ENCODE measurements at places on chromosomes 3 and 15.

DNA sequence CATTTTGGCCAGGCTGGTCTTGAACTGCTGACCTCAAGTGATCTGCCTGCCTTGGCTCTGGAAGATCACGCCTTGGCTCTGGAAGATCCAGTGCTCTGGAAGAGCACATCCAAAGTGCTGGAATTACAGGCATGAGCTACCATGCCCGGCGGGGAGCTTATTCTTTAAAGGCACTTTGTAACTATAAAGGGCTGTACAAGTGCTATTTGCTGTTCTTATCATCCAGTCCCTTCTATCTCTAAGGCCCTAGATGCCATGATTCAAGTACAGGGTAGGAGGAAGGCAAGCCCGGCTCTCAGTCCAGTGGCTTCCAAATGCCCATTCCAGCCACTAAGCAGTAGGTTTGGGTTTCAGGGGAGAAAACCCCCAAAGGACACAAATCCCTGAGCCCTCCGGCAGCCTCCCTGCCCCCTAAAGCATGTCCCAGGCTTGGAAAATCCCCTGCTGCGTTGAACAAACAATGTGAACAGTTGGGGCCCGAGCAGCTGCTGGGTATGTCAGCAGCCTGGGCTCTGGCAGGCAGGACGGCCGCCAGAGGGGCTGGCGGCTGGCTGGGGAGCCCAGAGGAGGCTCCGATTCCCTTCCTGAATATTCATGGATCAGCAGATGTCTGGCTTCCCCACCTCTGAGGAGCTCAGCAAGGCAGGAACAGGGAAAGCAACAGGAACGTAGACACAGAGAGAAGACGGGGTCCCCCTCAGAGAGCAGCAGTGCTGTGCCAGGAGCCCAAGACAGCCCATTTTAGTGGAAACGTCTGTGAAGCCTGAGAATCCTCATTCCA is 7.7 kb downstream of the IGDCC4 start:
- no peak for DNase-seq

DNA sequence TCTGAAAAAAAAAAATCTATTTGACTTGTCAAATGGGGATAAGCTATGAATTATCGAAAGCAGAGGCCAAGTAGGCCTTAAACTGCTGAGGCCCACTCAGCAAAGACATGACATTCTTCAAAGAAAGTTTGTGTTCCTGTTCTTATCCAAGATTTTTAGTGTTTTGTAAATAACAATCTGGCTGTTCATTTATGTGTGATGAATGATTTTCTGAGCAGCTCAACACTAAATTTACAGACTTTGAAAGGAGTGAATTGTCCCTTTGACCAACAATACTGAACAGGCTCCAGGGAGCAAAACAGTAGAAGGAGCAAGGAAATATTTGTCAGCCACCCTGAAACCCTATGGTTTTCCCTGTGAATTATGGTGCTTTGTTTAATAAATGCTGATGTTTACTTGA is 512.6 kb upstream of the NAALADL2 start:
- DNase-seq = no peak

DNA sequence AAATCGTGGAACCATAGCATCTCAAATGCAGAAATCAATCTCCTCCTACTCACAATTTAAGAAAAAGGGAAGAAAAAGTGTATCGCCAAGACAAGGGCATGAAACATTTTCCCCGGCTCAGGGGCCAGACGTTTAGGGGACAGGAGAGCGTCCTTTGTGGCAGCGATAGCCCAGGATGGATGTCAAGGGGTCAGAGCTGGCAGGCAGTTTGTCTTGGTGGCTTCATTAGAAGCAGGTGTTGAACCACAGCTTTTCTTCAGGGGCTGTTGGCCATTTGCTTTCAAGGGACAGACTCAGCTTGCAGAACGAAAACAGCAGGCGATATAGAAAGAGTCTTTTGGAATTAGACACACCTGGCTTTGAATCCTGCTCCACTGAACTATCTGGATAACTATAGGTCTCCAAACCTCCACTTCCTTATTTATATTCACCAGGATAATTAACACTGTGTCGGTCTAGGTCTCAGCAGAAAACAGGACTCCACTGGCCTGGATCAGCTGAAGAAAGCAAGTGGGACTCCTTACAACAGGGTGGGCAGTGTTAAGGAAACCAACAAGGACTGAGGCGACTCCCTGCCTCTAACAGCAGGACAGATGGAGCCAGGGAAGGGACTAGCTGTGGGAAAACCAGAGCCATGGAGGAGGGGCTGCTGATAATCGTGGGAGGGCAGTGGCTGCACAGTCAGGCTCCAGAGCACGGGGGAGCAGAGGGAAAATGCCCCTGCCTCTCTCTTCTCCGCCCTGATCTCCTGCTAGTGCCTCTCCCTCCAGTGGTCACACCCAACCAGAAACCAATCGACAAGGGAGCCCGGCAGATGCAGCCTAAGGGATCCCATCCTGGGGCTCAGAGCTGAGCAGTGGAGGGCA is 123.6 kb downstream of the LIPC start:
- no peak for DNase-seq

DNA sequence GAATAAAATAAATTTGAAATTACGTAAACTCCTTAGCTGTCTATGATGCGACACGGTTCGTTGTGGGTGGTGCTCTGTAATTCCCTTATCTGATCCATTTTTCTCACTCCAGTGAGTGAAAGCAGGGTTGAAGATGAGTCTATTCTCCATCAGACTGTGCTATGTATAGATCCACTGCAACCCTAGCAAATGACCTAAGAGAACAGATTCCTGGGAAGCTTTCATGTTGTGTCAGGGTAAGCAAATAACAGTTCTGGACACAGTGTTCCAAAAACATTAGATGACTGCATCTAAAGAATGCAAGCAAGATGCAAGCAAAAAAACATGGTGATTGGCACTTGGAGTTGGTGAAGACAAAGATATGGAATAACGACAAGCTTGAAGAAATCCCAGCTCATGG is 239.3 kb downstream of the SLC9A9 start:
- DNase-seq = no peak

GRCh38 chr15:41115652-41116115 is 396 bp downstream of the INO80 start:
- DNase-seq = peak; percentile 72

- no peak for DNase-seq
Measured at GRCh38 chr15:90414408-90415028, 26.5 kb downstream of the IQGAP1 start.

DNA sequence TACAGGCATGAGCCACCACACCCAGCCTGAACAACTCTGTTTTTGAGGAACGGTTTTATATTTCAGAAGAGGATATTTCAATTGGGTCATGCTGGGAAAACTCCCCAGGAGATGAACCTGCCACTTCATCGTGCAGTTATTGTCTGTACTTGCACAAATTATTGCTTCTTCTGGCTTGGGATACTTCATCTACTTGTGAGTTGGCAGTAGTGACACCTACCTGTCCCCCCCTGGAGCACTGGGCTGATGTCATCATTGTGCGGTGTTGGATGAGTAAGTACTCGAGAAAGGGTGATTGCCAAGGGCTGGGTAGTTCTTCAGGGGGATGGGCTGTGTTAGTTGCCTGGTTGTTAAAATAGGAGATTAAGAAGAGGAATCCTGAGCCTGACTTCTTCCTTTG is 85.1 kb upstream of the SAMMSON start:
- DNase-seq = no peak

DNA sequence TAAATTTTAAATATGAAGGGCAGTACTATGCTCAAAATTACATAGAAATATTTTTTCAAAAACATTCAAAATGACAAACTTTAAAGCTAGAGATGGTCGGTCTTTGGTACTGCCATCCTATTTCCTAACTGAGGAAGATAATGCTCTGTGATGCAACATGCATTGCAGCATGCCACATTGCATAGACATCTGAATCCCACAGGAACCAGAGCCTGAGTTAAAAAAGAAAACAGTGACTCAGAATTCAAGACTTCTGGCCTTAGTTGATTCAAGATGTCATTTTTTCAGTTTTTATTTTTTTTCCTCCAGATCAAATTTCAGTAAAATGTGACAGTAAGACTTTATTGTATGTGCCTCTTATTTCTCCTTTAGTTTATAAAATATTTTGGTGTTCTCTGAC is 33.1 kb downstream of the TP63 start:
- DNase-seq = no peak

GRCh38 chr3:133943031-133943535 is 47.4 kb upstream of the RAB6B start:
- DNase-seq = no peak

GRCh38 chr3:26068890-26069289 is 279.0 kb downstream of the OXSM start:
- no peak for DNase-seq

DNA sequence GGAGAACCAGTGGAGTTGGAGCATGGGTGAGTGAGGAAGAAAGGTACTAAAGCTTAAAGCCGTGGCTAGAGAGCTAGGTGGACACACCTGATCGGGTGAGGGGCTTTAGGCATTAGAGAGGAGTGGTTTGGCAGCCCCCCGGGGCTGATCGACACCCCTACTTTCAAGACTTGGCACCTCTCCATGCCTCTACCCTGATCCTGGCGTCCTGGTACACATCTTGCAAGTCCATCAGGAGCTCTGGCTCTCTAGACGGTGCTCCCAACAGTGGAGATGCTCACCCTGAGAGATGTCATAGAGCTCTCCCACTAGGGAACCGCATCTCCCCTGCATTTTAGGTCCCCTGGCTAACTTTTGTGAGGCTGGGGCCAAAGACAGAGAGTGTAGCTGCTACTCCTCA is 98.1 kb downstream of the XXYLT1 start:
- DNase-seq = no peak

GRCh38 chr15:68508485-68509189 is 70.2 kb upstream of the CORO2B start:
- DNase-seq = no peak

DNA sequence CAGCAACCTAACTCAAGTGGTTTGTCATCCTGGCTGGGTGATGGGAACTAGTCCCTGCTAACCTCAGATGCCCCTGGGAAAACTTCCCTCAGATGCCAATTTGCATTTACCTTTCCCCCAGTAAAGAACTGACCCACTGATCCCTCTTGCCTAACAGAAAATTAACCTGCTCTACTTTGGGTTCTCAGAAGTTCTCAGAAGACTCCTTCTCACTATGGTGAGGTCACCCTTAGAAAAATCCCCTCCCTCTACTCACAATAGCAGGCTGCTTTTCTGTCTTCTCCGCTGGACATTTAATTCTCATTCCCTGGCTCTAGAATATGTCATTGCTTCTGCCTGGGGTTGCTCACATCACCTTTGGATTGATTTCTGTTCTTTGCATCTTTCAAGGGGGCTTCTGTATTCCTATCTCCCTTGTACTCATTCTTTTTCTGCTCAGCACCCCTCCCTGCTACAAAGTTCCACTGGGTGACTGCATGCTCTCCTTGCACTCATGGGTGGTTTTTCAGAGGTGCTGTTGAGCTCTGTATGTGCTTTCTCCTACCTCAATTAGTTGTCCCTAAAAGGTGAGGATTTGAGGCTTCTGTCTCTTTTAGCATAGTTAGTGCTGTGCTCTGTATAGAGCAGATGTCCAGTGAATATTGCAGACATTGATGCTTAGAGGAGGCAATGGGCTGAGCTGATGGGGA is 869 bp downstream of the PLA1A start:
- no peak for DNase-seq

- DNase-seq = no peak
Measured at GRCh38 chr15:89408372-89409183, 74.0 kb upstream of the POLG start.

DNA sequence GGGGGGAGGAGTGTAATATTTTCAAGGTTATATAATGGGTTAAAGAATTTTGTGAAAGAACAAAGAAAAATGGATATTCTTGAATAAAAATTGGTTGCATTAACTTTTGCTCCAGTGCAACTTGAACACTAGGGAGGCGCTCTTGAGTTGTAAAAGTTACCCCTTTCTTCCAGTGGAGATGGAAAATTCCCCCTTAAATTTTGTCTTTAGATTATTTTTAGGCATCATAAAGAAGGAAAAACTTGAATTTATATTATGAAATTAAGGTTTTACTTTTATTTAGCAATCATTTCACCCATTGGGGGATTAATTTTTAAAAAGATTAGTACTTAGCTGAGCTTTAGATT is 550 bp upstream of the CHD2 start:
- DNase-seq = no peak

DNA sequence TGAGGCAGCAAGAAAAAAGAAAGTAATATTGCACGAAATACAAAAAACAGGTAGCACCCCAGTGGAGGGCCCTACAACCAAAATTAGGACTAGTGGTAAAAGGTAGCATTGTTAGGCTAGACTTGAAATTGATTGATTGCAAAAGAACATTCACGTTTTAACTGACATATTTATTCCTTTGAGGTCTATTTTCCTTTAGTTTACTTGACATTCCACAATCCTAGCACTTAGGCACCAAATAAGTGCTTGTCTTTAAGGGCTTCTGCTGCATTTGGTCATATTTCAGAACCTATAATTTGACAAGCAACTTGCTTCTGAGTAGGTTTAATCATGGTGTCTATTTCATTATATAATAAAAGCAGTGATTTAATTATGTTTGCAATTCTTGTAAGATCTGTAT is 642.7 kb upstream of the AGTR1 start:
- DNase-seq = no peak

DNA sequence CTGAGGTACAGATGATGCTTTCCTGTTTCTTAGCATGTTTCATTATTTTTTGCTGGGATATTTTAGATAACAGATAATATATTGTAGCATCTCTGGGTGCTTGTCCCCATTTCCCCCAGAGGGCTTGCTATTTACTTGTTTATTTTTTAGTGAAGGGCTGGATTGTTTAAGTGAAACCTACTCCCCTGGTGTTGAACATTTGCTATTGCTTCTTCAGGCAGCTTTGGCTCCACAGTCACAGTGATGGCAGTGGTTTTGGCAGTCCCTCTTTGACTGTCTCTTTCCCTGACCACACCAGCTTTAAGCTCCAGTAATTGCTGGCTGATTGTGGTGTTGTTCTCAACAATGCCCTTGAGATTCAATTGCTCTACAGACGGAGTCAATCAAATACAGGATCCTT is 128.9 kb downstream of the KLF13 start:
- no peak for DNase-seq

- DNase-seq = peak; percentile 28
Measured at GRCh38 chr15:51367322-51367976, 26.0 kb downstream of the GLDN start.

GRCh38 chr3:47704237-47704612 is 77.5 kb downstream of the SMARCC1 start:
- no peak for DNase-seq

GRCh38 chr3:72145506-72146380 is 360.8 kb upstream of the PROK2 start:
- DNase-seq = no peak

DNA sequence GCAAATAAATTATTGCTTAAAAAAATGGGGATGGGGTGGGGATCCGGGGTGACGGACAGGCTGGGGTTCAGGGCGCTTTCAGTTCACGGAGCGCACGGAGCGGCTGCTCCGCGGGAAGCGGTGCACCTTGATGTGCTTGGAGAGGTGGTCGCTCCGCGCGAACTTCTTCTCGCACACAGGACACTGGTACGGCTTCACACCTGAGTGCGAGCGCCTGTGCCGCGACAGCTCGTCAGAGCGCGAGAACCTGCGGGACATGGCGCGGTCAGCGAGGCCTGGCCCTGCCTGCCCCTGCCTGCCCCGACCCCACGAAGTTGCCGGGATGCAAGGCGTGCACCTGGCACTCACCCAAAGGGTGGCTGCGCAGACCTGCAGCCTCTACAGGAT is 13.6 kb downstream of the KLF15 start:
- DNase-seq = no peak
